Stimulated activated CD8-positive, alpha-beta memory T cell treated with anti-CD3 and anti-CD28 coated beads, Interleukin-7, amount 100 ng/mL, for 24 hours (primary cell): ENCODE measurements at places on chromosomes 7 and 10.

- no peak for DNase-seq
Observed at GRCh38 chr7:30683816-30684215, 1.6 kb upstream of the CRHR2 start.

- peak; percentile 30 for DNase-seq
Observed at GRCh38 chr10:6445671-6446316, 134.3 kb downstream of the PRKCQ start.

DNA sequence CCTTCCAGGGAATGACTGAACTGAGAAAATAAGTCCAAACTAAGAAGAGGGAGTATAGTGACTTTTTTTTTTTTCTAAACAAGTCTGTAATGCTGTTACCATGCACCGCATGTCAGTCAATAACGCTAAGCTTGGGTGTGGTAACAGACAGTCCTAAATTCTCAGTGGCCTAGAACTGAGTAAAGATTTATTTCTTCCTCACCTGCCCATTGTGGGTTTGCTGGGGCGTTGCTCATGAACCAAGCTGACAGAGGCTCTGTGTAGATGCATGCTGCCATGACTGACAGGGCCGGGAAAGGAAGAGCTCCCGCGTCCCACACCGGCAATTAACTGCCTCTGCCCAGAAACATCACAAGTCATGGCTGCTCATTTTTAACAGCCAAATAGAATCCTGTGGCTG lies 25.5 kb upstream of the PRKG1 start:
- no peak for DNase-seq

GRCh38 chr7:135842446-135843179 lies 94.0 kb upstream of the FAM180A start:
- no peak for DNase-seq

DNA sequence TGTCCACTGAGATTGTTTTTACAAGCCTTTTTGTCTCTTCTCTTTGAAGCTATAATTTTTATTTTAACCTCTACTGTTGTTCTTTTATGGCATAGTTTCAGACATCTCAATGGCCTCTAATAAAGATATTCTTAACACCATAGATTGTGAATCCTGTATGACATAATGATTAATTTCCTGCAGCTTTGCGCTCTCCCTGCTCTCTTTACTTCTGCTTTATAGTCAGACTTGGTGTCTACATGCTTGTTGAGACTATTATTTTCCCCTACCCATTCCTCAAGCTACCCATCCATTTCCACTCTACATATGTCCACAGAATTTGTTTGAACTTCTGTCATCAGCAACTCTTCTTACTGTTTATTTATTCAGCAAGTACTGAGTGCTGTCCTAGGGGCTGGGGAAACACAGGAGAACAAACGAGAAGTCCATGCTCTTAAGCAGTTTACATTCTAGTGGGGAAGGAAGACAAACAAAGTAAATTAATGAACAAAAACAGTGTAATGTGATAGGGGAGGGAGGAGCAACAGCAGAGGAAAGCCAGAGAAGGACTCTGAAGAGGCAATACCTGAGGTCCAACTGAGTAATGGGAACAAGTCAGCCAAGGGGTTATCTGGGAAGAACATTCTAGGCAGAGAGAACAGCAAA lies 110.1 kb downstream of the CDK14 start:
- DNase-seq, result no peak

GRCh38 chr10:71398976-71399375 lies 2.3 kb downstream of the CDH23 start:
- DNase-seq, result no peak

DNA sequence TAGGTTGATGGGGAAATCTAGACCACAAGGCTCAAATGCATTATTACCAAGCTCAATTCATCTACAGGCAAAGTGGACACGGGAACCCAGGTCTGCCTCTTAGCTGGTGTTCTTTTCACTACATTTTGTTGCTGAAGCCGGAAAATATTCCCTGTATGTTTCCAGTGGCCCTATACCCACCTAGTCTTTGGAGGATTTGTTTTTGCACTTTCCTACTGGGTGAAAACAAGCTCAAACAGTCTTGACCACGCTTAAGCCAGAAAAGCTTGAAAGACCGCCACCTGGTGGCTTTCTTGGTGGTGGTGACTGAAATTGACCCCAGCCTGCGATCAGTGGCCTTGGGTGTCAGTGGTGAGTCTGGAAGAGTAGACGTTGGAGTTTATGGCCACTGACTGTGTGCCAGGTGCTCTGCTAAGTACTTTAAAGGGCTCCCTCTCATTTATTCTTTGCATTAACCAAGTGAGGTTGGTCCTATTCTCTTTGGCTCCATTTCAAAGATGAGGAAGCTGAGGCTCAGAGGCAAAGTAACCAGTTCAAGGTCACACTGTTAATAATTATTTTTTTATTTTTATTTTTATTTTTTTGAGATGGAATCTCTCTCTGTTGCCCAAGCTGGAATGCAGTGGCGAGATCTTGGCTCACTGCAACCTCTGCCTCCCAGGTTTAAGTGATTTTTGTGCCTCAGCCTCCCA lies 11.1 kb upstream of the CRTAC1 start:
- DNase-seq, result peak; percentile 13

- DNase-seq, result no peak
Observed at GRCh38 chr10:13340068-13340467, 8.0 kb downstream of the SEPHS1 start.

- no peak for DNase-seq
Observed at GRCh38 chr7:111380945-111381344, 181.3 kb downstream of the IMMP2L start.

GRCh38 chr10:94936721-94937120 lies 1.7 kb upstream of the CYP2C9 start:
- no peak for DNase-seq

GRCh38 chr7:131104596-131105293 lies 222.9 kb upstream of the MKLN1 start:
- DNase-seq, result no peak

DNA sequence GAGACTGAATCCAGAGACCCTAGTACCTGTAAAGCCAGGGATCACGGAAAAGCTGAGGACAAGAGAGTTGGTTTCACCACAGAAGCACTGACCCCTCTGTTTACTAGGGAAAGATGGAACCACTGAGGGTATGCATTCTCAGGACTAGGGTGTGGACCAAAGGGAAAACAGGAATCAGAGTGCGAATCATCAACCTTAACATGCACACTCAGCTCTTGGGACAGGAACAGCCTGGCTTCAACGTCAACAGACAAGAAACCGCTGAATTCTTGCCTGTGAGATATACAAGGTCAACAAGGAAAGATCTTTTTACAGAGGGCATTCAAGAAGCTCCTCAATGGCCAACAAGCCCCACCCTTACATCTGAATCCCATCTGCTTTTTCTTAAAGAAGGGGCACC lies 14.9 kb downstream of the TNRC18 start:
- DNase-seq, result no peak

- peak; percentile 30 for DNase-seq
Observed at GRCh38 chr10:70925377-70926225, 37.2 kb upstream of the PCBD1 start.

DNA sequence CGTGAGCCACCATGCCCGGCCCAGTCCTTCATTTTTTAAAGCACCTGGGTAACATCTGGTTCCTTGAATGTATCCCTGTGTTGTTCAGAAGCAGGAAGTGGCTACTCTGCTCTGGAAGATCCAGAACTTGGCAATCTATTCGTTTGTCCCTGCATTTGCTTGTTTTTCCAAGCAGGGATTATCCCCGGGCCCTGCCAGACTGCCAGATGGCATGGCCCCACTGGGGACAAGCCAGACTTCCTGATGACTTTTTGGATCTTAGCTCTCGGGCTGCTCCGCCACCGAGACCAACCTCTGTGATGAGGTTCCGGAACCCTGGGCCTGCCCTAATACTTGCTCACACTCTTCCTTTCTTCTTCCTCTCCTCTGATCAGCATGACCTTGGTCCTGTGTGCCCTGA lies 496.7 kb downstream of the TYW1 start:
- DNase-seq, result no peak

GRCh38 chr10:78319371-78319770 lies 285.7 kb downstream of the RPS24 start:
- no peak for DNase-seq

GRCh38 chr7:11437994-11438393 lies 394.0 kb downstream of the THSD7A start:
- no peak for DNase-seq

- no peak for DNase-seq
Observed at GRCh38 chr7:17781491-17782215, 158.6 kb downstream of the SNX13 start.

DNA sequence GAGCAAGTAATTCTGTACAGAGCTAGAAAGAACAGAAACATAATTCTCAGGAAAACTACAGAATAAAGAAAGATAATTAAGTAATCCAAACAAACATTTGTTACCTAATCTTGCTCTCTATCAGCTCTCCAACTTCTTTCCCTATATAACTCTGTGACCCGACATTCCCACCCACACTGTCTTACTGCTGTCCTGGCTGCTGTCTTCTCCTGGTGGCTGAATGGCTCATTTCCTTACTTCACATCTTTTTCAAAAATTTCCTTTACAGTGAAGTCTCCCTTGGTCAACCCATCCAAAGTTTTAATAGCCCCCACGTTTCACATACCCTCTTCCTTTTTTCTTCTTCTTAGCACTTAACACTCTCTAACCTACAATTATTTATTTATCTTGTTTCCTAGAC lies 64.0 kb downstream of the HYCC1 start:
- DNase-seq, result no peak

DNA sequence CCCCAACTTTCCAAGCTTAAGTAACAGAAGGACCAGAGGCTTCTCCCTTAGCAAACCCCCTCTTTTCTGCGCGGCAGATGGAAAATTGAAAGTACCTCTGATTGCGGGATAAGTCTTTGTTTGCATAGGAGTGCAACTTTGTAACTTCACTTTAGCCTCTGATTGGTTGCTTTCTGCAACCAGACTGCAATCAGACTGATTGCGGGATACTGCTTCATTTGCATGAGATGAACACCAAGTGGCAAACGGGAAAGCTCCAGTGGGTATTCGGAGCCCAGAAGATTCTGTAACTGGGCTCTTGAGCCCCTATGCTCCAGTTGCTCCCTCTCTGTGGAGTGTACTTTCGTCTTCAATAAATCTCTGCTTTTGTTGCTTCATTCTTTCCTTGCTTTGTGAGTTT lies 260.6 kb downstream of the BAMBI start:
- DNase-seq, result no peak

GRCh38 chr10:132326925-132327324 lies 5.1 kb upstream of the LRRC27 start:
- no peak for DNase-seq

DNA sequence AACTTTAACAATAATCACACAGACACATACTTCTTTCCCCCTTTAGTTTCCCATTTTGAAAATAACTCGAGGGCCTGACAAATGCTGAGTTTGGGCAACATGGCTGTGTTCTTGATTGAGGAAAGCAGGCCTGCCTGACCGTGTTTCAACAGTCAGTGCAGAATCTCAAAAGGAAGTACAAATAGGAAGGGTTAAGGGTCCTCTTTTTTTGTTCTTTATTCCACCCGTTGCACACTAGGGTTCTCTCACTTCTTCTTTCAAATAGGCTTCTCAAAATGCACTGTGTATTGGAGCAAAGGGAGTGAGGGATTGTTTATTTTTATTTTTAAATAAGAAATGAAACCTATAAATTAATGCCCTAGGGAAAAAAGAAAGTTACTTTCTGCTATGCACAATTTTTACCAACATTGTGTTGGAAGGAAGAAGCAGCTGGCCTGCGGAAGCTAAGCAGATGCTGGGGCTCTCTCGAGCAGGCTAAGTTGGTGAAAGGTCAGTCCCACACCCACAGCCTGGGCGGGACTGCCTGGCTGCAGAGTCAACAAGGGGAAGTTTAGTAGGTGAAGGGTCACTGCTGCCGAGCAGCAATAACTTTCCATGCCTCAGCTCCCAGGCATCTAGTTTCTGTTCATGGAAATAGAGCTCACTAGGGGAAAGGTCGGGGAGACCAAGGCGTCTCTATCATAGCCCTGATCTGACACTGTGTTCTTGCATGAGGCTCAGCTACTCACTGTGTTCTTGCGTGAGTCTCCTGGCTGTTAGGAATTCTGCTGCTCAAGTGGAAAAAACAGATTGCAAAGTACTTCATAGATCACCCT lies 12.2 kb upstream of the PDK4 start:
- no peak for DNase-seq

- DNase-seq, result no peak
Observed at GRCh38 chr7:12581897-12582296, 11.4 kb downstream of the SCIN start.

- DNase-seq, result no peak
Observed at GRCh38 chr10:71432956-71433767, 36.4 kb downstream of the CDH23 start.

DNA sequence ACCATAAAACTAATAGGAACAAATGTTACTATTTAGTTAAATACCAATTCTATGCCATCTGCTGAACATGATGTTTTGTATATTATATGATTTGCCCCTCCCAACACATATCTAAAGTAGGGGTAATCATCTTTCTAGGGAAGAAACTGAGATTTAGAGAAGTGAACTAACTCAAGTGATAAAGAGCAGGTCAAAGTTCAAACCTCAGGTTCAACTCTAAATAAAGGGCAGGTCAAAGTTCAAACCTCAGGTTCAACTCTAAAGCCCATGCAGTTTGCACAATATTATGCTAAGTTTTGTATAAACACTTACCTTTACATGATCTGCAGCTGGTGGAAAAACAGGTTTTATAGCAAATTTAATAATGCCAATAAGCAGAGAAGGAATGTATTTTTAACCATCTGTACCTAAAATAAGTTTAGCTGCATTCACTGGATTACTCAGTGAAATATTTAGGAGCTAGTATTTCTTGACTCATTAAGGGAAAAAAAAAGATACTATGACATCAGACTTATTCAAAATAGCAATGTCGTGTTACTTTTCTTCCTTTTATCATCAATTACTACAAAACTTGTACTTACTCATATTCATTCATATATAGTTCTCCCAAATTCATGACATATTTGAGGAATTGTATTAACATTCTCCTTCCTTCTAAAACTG lies 1194.3 kb upstream of the CELF2 start:
- no peak for DNase-seq

- no peak for DNase-seq
Observed at GRCh38 chr7:110720626-110721025, 370.3 kb upstream of the LRRN3 start.

DNA sequence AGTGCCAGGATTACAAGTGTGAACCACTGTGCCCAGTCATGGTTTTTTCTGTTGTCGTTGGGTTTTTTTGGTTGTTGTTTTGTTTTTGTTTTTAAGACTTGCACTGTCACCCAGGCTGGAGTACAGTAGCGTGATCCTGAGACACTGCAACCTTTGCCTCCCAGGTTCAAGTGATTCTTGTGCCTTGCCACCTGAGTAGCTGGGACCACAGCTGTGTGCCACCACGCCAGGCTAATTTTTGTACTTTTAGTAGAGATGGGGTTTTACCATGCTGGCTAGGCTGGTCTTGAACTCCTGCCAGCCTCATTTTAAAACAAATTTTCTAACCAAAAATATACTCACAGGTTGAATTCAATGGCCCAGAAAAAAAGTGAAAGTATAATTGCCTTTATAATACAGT lies 174.1 kb downstream of the AHR start:
- DNase-seq, result no peak

- no peak for DNase-seq
Observed at GRCh38 chr7:106012935-106013439, 49.9 kb downstream of the CDHR3 start.
